ENCODE measurements at places on chromosomes 1 and 21. TPM values are rescaled to one million over a fixed set of nuclear protein-coding genes. Genes with fewer than 3 reads are reported as not detected.

The S100A11 gene
- 391 TPM for total RNA-seq

The ACTL8 gene
- total RNA-seq = not detected

The G0S2 gene
- 14.8 TPM for total RNA-seq

The LCE1C gene
- not detected for total RNA-seq

The PPIAL4G gene
- not detected for total RNA-seq

The RNPC3 gene
- total RNA-seq = 6.5 TPM

The ANGPTL1 gene
- total RNA-seq = 26.6 TPM

The LORICRIN gene
- total RNA-seq = not detected

The ABCG1 gene
- 2.9 TPM for total RNA-seq

The RHD gene
- total RNA-seq = not detected

The GPR37L1 gene
- total RNA-seq = not detected

The GIPC2 gene
- 0.18 TPM for total RNA-seq

The LCE1D gene
- total RNA-seq = not detected

The PDE9A gene
- total RNA-seq = 3.2 TPM

The AQP10 gene
- not detected for total RNA-seq

The IVL gene
- not detected for total RNA-seq

The SPRR2A gene
- not detected for total RNA-seq

The FCRL5 gene
- not detected for total RNA-seq

The F5 gene
- total RNA-seq = not detected

The MYOG gene
- total RNA-seq = not detected

The RGS18 gene
- total RNA-seq = not detected

The KIF2C gene
- total RNA-seq = 6.1 TPM
